ENCODE measurements at places on chromosomes 16 and 17. TPM values are rescaled to one million over a fixed set of nuclear protein-coding genes. Genes with fewer than 3 reads are reported as not detected.

- H3K36me3 ChIP-seq: peaks cover 12% of the 10 kb centered on the region
- H3K4me1 ChIP-seq: peaks cover 32% of the 10 kb centered on the region
- no peak overlapping the region for H3K27ac ChIP-seq
- no peak overlapping the region for H3K4me3 ChIP-seq
- no peak for DNase-seq
Measured at GRCh38 chr16:21650521-21650920, 1.9 kb downstream of the IGSF6 start.

- no peak for DNase-seq
- H3K4me1 ChIP-seq: peaks cover 5% of the 10 kb centered on the region
- H3K27ac ChIP-seq: no peak overlapping the region
- no peaks in the 10 kb centered on the region for H3K27me3 ChIP-seq
- H3K4me3 ChIP-seq: no peak overlapping the region
- H3K36me3 ChIP-seq: peaks cover 6% of the 10 kb centered on the region
Measured at GRCh38 chr16:12066823-12067222, 90.3 kb downstream of the SNX29 start.

- DNase-seq: no peak
- H3K36me3 ChIP-seq: no peaks in the 10 kb centered on the region
- no peak overlapping the region for H3K4me3 ChIP-seq
- H3K27me3 ChIP-seq: peaks cover 2% of the 10 kb centered on the region
Measured at GRCh38 chr17:57881783-57882351, 32.0 kb upstream of the MRPS23 start.

DNA sequence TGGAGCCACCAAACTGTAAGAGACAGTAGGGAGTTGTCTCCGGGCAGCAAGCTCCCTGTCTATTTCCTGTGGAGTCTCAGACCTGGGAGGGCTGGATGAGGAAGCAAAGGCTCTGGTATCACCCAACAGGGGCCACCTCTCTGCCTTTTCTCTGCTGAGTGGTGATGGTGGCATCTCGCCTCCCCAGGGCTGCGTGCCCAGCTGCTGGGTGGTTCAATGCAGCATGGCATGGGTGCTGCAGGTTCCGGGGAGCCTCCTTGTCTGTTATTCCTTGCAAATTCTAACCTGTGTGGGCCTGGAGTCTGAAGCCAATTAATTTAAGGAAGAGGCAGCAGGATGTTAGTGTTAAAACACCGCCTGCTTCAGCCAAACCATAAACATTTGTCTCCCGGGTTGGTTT is 78.2 kb downstream of the CCDC182 start:
- DNase-seq: no peak
- H3K27ac ChIP-seq: no peak overlapping the region
- no peaks in the 10 kb centered on the region for H3K36me3 ChIP-seq

GRCh38 chr17:75535119-75535537 is 9.6 kb downstream of the LLGL2 start:
- peak overlapping the region; percentile 69 for H3K27ac ChIP-seq
- no peaks in the 10 kb centered on the region for H3K27me3 ChIP-seq
- peak; percentile 93 for DNase-seq

DNA sequence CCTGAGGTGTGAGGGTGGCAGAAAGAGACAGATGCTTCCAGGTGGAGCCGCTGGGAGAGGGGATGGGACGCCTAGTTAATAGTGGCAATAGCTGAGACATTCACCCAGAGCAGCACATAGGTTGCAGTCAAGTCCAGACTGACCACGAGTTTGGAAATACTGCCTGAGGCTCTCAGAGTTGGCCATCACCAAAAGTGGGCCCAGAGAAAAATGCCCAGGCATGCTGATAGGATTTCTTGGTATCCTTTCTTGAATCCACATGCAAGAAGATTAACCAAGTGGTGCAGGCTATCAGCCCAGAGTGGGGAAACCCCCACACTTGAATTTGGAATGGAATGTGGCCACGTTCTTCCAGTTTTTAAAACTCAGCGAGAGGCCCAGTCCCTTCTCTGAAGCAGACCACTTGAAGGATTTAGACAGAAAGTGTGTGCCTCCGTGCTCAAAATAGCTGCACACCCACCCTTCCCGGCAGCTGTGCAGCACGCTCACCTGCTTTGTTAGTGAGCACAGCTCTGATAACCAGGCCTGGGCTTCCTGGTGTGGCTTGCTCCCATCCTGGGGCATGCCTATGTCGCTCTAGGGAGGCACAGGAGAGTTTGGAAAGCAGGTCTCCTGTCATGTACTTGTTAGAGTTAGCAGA is 35.7 kb downstream of the PLD6 start:
- DNase-seq: no peak
- peaks cover 25% of the 10 kb centered on the region for H3K4me1 ChIP-seq
- H3K27me3 ChIP-seq: no peaks in the 10 kb centered on the region
- H3K36me3 ChIP-seq: peaks cover 52% of the 10 kb centered on the region
- H3K4me3 ChIP-seq: no peak overlapping the region
- no peak overlapping the region for H3K27ac ChIP-seq

- no peak overlapping the region for H3K27ac ChIP-seq
- no peaks in the 10 kb centered on the region for H3K4me1 ChIP-seq
- H3K36me3 ChIP-seq: no peaks in the 10 kb centered on the region
- no peaks in the 10 kb centered on the region for H3K27me3 ChIP-seq
Measured at GRCh38 chr17:67016039-67016762, 28.2 kb upstream of the CACNG1 start.

GRCh38 chr17:46719891-46720290 is 98.6 kb downstream of the WNT3 start:
- no peaks in the 10 kb centered on the region for H3K4me1 ChIP-seq
- no peak overlapping the region for H3K4me3 ChIP-seq
- H3K36me3 ChIP-seq: peaks cover 25% of the 10 kb centered on the region
- no peak for DNase-seq

DNA sequence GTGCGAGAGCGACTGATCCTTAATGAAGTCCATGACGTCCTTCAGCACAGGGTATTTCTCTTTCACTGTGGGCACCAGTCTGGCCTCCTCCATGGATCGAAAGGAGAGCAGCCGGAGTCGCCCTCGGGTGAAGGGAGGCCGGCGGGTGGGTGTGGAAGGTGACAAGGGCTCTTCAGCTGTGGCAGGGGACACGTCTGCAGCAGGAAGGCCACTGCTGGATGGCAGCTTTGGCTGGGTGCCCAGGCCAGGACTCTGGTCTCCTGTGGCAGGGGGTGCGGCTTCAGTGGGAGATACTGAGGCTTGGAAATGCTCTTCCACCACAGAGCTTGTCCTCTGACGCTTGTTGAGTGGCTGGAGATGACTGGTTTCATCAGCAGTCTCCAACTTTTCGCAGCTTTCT is 78.5 kb downstream of the ZZEF1 start:
- no peak for DNase-seq
- no peaks in the 10 kb centered on the region for H3K4me1 ChIP-seq
- peaks cover 87% of the 10 kb centered on the region for H3K36me3 ChIP-seq
- no peaks in the 10 kb centered on the region for H3K27me3 ChIP-seq
- H3K27ac ChIP-seq: no peak overlapping the region
- H3K4me3 ChIP-seq: no peak overlapping the region

TEX14 gene
- 1.8 TPM for total RNA-seq

GAS7 gene
- 0.76 TPM for total RNA-seq

C16orf96 gene
- 0.17 TPM for total RNA-seq

ST6GALNAC2 gene
- 0.39 TPM for total RNA-seq

USH1G gene
- not detected for total RNA-seq

FBXO39 gene
- 0.54 TPM for total RNA-seq
